Naive thymus-derived CD4-positive, alpha-beta T cell (primary cell): ENCODE measurements at places on chromosomes 4 and X. TPM values are rescaled to one million over a fixed set of nuclear protein-coding genes. Genes with fewer than 3 reads are reported as not detected.

DNA sequence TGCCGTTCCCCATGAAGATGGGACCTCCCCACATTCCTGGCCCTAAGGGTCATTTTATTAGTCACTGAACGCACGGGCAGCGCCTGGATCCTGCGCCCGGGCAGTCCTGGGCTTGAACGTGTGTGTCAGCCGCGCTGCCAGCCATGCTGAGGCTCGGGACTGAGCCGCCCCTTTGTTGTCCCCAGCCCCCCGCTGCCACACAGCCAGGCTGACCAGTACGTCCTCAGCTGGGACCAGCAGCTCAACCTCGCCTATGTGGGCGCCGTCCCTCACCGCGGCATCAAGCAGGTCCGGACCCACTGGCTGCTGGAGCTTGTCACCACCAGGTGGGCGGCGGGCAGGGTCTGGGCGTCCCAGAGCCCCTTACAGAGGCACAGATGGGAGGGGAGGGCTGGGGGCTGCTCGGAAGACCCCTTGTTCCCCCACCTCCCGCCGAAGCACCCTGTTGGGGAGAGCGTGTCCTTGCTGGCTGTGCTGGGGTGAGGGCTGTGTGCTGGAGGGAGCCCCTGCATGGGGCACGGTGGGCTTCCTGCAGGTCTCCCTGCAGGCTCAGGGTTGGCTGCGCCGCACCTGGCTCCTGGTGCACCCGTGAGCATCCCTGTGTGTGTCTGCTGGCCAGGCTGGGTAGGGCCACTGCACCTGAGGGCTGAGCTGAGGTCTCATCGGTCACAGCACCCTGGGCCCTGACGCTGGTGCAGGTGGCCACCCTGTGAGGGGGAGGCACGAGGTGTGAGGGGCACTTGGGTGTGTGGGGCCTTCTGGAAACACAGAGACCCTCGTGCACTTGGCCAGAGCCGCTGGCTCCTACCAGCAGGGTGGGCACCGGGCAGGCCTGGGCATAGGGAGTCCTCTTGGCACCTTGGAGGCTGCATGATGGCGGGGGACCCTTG, 1.0 kb downstream of the IDUA start:
- peak overlapping the region; percentile 78 for H3K27ac ChIP-seq
- no peak for DNase-seq
- H3K36me3 ChIP-seq: peaks cover 34% of the 10 kb centered on the region
- peaks cover 19% of the 10 kb centered on the region for H3K4me1 ChIP-seq

The MBNL3 gene
- total RNA-seq: 29.7 TPM

The ZNF157 gene
- total RNA-seq: 2.0 TPM

DNA sequence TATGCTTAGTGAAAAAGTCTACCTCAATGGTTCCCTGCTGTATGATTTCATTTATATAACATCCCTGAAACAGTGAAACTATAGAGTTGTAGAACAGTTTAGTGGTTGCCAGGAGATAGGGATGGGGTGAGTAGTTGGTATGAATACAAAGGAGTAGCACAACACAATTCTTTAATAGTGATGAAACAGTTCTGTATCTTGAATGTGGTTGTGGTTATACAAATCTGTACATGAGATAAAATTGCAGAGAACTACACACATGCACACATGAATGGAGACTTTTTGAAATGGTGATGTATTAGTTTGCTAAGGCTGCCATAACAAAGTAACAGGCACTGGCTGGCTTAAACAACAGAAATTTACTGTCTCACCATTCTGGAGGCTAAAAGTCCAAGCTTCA, 677.1 kb downstream of the ADGRL3 start:
- H3K4me3 ChIP-seq: no peak overlapping the region
- H3K27ac ChIP-seq: no peak overlapping the region
- H3K36me3 ChIP-seq: no peaks in the 10 kb centered on the region
- H3K4me1 ChIP-seq: no peaks in the 10 kb centered on the region

The CHRNA9 gene
- 0.32 TPM for total RNA-seq

GRCh38 chr4:153449338-153449737, 16.8 kb upstream of the TMEM131L start:
- peak overlapping the region; percentile 66 for H3K27ac ChIP-seq
- no peak overlapping the region for H3K4me3 ChIP-seq
- H3K4me1 ChIP-seq: peaks cover 16% of the 10 kb centered on the region
- H3K36me3 ChIP-seq: no peaks in the 10 kb centered on the region
- no peaks in the 10 kb centered on the region for H3K27me3 ChIP-seq

The GYPB gene
- total RNA-seq: not detected
